Fibroblast of the aortic adventitia (primary cell): ENCODE measurements at places on chromosomes 3 and 15. TPM values are rescaled to one million over a fixed set of nuclear protein-coding genes. Genes with fewer than 3 reads are reported as not detected.

GRCh38 chr3:183255348-183255730 lies 2.3 kb downstream of the B3GNT5 start:
- no peak for DNase-seq

Gene GPR149
- total RNA-seq, result not detected in 2 replicates

DNA sequence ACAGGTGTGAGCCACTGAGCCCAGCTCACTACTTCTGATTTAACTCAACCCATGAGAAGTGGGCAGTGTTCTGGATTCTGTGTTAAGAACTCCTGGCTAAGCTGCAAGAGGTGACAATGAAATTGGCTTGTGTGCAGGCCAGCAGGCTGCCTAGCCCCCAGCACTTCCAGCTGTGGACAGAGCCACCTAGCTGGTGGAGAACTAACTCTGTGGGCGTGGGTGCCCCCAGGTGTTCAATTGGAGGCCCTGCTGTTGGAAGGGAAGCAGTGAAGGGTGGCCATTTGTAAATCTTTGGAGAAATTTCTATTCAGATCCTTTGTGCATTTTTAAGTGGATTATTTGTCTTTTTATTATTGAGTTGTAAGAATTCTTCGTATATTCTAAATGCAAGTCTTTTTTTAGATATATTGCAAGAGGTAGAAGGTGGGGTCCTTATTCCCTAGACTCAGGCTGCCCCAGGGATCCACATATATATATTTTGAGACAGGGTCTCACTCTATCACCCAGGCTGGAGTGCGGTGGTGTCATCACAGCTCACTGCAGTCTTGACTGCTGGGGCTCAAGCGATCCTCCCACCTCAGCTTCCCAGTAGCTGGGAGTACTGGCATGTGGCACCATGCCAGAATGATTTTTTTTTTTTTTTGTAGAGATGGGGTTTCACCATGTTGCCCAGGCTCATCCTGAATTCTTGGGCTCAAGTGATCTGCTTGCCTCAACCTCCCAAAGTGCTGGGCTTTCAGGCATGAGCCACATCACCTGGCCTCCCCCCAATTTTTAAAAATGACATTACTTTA lies 7.2 kb upstream of the SCAMP5 start:
- DNase-seq, result peak; percentile 45

DNA sequence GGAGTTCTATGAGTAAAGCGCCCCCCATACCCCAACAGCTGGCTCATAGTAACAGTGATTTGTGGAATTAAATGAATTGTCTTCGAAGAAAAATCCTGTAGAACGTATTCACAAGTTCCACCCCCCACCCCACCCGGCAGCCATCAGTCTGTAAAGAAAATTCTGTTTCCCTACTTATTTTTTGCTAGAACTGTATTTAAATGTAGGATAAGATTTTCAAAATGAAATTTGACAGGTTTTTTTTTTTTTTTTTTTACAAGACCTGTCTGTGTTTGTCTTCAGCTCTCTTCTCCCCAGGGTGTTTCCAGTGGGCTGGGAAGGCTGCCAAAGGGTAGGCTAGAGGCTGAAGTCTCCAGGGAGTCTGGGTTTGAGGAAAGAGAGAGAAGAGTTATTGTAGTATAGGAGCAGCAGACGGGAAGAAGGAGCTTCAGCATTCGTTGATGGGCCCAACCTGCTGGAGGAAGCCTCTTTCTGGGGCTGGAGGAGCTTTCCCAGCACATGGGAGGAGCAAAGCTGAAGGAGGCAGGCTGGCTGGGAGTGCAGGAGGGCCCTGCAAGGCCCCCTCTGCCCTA lies 130.6 kb upstream of the SEMA6D start:
- peak; percentile 28 for DNase-seq

Gene CSPG4
- total RNA-seq, result 12.0 and 27.8 TPM in 2 replicates

DNA sequence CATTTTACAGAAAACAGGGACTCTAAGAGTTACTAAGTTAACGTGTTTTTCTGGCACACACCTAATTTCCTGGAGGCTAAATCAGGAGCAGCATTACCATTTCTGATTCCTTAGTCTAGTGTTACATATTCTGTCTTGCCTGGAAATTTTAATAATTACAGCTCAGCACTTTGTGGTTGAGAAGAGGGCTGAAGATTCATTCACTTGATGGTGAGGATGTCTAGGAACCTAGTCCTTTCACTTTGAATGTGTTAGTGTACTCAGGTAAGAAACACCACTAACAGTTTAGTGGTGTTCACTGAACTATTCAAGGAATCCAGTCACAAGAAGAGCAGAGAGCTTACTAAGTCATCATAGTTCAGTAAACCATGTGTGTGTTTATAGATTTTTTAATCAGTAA lies 102.8 kb downstream of the STT3B start:
- no peak for DNase-seq

DNA sequence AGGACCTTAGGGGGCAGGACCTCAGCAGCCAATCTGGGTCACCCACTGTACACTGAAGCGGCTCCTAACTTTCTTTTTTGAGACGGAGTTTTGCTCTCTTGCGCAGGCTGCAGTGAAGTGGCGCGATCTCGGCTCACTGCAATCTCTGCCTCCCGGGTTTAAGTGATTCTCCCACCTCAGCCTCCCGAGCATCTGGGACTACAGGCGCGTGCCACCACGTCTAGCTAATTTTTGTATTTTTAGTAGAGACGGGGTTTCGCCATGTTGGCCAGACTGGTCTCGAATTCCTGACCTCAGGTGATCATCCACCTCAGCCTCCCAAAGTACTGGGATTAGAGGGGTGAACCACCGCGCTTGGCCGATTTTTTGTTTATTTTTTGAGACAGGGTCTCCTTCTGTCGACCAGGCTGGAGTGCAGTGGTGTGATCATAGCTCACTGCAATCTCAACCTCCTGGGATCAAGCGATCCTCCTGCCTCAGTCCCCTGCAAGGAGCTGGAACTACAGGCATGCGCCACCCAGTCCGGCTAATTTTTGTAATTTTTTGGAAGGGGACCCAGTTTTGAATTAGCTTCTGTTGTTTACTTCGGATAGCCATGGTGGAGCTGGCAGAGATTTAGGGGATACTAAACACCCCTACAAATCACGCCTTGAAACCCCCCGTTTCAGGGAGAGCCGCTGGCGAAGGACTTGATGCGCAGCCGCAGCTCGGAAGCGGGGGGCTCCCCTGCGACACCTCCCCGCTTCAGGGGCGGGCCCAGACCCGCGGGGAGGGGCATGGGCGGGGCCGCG lies 1.5 kb upstream of the CLK3 start:
- no peak for DNase-seq

- DNase-seq, result peak; percentile 53
These were observed 114.7 kb upstream of the LRTM1 start for GRCh38 chr3:55042591-55042990.

Gene COL8A1
- total RNA-seq, result 24.3 and 25.1 TPM in 2 replicates

GRCh38 chr3:94378322-94378721 lies 315.5 kb downstream of the NSUN3 start:
- DNase-seq, result no peak

DNA sequence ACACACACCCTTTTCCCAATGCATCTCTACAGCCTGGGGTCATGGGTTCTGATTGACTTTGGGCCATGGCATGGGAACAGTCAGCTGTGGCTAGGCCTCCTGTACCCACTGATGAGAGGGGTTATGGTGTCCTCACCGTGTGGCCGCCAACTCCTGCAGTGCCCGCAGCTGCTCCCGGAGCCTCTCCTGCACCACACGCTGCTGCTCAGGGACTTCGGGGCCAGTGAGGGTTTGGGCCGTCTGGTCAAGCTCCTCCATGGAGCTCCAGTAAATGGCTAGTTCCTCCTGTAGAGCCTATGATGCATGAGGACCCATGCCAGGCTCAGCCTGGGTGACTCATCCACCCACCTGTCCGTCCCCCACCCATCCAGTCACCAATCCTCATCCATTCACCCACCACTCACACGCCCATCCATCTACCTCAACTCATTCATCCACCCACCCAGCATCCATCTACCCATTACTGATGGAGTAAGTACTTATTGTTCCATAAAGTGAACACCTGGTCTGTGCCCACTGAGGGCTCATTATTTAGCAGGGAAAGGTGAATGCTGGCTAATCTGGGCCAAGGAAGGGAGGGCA lies 21.6 kb downstream of the SPTBN5 start:
- DNase-seq, result no peak

- peak; percentile 47 for DNase-seq
These were observed 21.4 kb downstream of the FEM1B start for GRCh38 chr15:68298882-68299381.

- DNase-seq, result peak; percentile 18
These were observed 1.0 kb downstream of the USF3 start for GRCh38 chr3:113695431-113695785.

Gene TUSC7
- not detected in 2 replicates for total RNA-seq

Gene TRH
- total RNA-seq, result 2.5 TPM in 1 of 2 replicates, not detected in the other

Gene ARPP21
- 0.90 TPM in 1 of 2 replicates, not detected in the other for total RNA-seq

GRCh38 chr3:41159588-41160189 lies 39.6 kb upstream of the CTNNB1 start:
- DNase-seq, result no peak

DNA sequence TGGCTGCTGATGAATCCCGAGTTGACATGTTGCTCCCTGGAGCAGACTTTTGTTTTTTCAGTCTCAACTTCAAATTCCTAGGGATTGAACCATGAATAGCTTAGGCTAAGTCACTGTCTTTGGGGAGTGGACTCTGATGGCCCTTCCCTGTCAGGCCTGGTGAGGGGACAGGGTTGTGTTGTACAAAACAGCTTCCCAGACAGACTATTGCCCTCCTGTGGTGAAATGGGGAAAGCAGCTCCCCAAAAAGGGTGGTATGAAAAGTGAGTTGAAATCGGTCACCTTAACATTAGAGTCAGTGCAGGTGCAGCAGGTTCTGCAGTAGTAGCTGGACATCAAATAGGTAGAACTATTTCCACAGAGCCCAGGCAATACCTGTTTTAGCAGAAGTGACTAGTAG lies 775.6 kb downstream of the ROBO2 start:
- DNase-seq, result no peak

DNA sequence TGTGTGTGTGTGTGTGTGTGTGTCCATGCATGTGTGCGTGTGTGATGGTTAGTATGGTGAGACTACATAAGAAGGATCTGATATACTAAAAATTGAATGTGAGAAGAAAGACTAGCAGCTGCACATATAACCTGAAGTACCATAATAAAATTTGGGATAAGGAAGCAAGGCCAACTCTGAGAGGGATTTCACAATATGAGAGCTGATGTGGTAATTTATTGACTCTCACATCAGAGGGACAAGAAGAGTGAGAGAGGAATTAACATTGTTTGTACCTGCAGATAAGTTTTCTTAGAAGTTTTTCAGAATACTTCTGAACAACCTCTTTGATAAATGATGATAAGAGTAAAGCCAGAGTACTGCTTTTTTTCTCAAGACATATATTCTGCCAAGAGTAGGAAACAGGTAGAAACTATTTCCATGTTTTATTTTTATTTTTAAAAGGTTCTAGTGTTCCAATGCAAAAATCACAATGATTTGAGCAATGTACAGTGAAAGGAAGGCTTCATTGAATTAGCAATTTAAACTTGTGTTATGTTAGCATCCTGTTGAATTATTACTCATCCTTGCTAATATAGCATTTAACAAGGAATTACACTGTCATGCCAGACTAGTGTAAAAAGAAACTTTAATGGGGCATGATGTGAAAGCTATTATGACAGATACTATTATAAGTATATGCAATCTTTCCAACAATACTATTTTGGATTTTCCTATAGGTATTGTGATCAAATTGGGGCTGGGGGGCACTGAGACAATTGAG lies 415.5 kb upstream of the ARPP21 start:
- no peak for DNase-seq

Gene INSYN1
- 1.2 and 5.5 TPM in 2 replicates for total RNA-seq

Gene CIDEC
- not detected in 2 replicates for total RNA-seq

DNA sequence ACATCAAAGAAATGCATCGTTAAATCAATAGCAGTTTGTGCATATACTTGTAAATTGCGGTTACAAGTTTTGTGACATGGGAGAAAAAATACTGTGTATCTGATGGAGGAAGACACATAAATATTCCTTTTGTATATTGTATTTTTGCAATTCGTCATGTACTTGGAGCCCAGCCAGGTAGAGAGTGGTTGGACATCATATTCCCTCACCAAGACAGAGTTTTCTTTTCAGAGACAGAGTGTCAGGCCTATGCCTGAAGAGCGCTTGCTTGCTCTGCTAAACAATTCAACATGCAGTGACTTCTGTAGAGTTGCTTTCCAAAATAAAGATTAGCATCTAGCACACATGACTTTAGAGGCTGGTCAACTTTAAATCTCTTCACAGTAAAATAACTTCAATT lies 24.8 kb upstream of the MEIS2 start:
- DNase-seq, result peak; percentile 50

Gene SLC41A3
- 40.0 and 65.7 TPM in 2 replicates for total RNA-seq

DNA sequence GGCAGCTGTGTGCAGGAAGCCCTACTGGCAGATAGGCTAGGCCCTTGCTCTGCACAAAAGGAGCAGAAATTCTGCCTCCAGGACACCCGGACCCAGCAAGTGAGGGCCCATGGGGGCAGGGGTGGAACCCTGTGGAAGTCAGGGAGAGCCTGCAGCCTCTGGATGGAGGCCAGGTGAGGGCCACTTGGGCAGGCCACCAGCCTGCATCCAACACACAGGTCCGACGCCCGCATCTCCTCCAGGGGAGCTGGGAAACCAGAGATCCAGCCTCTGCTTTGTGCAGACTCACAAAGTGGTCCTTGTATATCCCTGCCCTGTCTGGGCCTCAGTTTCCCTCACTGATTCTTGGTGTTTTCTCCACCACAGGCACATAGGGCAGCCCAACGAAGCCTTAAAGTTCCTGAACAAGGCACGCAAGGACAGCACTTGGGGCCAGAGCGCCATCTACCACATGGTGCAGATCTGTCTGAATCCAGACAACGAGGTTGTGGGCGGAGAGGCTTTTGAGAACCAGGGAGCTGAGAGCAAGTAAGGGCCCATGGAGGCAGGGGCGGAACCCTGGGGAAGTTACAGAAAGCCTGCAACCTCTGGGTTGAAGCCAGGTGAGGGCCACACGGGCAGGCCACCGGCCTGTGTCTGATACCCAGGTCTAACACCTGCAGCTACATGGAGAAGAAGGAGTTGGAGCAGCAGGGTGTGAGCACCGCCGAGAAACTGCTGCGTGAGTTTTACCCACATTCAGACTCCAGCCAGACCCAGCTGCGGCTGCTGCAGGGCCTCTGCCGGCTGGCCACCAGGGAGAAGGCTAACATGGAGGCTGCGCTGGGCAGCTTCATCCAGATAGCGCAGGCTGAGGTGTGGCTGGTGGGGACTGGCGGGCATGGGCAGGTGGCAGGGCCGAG lies 16.6 kb downstream of the CSRNP1 start:
- no peak for DNase-seq

Gene HIGD2B
- not detected in 2 replicates for total RNA-seq

Gene ZNF385D
- 0.57 and 11.5 TPM in 2 replicates for total RNA-seq

Gene MANF
- total RNA-seq, result 64.5 and 68.3 TPM in 2 replicates

Gene GOLGA8Q
- total RNA-seq, result 1.1 TPM in 1 of 2 replicates, not detected in the other

- DNase-seq, result no peak
These were observed 480 bp downstream of the CHRNA7 start for GRCh38 chr15:32030795-32031194.

DNA sequence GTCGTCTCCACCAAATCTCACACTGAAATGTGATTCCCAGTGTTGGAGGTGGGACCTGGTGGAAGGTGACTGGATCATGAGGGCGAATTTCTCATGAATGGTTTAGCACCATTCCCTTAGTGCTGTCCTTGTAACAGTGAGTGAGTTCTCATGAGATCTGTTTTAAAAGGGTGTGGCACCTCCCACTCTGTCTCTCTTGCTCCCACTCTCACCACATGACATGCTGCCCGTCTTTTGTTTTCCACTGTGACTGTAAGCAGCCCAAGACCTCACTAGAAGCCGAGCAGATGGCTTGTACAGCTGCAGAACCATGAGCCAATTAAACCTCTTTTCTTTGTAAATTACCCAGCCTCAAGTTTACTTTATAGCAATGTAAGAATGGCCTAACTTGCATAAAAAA lies 21.2 kb downstream of the RAD18 start:
- DNase-seq, result no peak

Gene IL17RC
- 47.9 and 52.2 TPM in 2 replicates for total RNA-seq

- DNase-seq, result no peak
These were observed 395.8 kb upstream of the RORA start for GRCh38 chr15:61624950-61625349.
